Neural crest cell (in vitro differentiated cells): ENCODE measurements at places on chromosomes 7 and 10. TPM values are rescaled to one million over a fixed set of nuclear protein-coding genes. Genes with fewer than 3 reads are reported as not detected.

TFEC gene
- not detected in 2 replicates for total RNA-seq

FAM131B gene
- total RNA-seq, result 15.0 and 15.5 TPM in 2 replicates

OR2A42 gene
- total RNA-seq, result 0.14 TPM in 1 of 2 replicates, not detected in the other

DNA sequence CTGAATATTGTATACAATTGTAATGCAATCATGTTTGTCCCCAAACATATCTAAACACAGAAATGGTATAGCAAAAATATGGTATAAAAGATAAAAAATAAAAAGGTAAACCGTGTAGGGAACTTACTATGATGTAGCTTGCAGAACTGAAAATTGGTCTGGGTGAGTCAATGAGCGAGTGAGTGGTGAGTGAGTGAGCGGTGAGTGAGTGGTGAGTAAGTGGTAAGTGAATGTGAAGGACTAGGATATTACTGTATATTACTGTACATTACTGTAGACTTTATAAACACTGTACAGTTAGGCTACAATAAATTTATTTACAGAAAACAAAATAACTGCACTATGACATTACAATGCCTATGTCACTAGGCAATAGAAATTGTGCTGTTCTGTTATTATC is 1163.2 kb upstream of the SORCS1 start:
- no peaks in the 10 kb centered on the region for H3K27me3 ChIP-seq
- no peak overlapping the region for H3K27ac ChIP-seq
- no peak overlapping the region for H3K4me3 ChIP-seq
- DNase-seq, result no peak
- no peaks in the 10 kb centered on the region for H3K36me3 ChIP-seq
- H3K4me1 ChIP-seq, result no peaks in the 10 kb centered on the region

DNA sequence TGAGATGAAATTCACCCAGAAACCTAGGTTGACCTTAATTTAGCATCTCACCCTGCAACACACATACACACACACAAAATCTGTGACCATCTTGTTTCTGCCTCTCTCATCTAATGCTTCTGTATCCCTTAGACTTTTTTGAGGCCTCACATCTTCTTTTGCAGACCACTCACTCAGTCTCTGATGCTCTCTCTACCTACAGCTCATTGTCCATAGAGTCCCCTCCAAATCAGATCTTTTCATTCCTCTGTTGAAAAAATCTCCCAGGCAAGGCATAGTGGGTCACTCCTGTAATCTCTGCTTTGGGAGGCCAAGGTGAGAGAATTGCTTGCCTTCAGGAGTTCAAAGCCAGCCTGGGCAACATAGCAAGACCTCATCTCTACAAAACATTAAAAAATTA is 17.6 kb upstream of the PAX2 start:
- H3K4me3 ChIP-seq, result no peak overlapping the region
- no peak for DNase-seq
- no peak overlapping the region for H3K27ac ChIP-seq
- peaks cover 36% of the 10 kb centered on the region for H3K4me1 ChIP-seq
- no peaks in the 10 kb centered on the region for H3K36me3 ChIP-seq

GRCh38 chr7:128155100-128155740 is 85.9 kb upstream of the LEP start:
- peaks cover 70% of the 10 kb centered on the region for H3K27me3 ChIP-seq
- no peak overlapping the region for H3K4me3 ChIP-seq
- H3K4me1 ChIP-seq, result peaks cover 15% of the 10 kb centered on the region

- no peak overlapping the region for H3K27ac ChIP-seq
- no peaks in the 10 kb centered on the region for H3K27me3 ChIP-seq
- H3K36me3 ChIP-seq, result no peaks in the 10 kb centered on the region
- no peak overlapping the region for H3K4me3 ChIP-seq
Observed at GRCh38 chr10:88038268-88038667, 174.8 kb downstream of the PTEN start.

RASSF4 gene
- 16.4 and 18.6 TPM in 2 replicates for total RNA-seq

GALNT17 gene
- 10.4 and 11.0 TPM in 2 replicates for total RNA-seq

CACNB2 gene
- 2.1 and 2.2 TPM in 2 replicates for total RNA-seq

GRCh38 chr10:112711366-112711765 is 238.7 kb upstream of the TCF7L2 start:
- peaks cover 5% of the 10 kb centered on the region for H3K36me3 ChIP-seq
- no peaks in the 10 kb centered on the region for H3K27me3 ChIP-seq
- no peak overlapping the region for H3K4me3 ChIP-seq
- peaks cover 18% of the 10 kb centered on the region for H3K4me1 ChIP-seq

DNA sequence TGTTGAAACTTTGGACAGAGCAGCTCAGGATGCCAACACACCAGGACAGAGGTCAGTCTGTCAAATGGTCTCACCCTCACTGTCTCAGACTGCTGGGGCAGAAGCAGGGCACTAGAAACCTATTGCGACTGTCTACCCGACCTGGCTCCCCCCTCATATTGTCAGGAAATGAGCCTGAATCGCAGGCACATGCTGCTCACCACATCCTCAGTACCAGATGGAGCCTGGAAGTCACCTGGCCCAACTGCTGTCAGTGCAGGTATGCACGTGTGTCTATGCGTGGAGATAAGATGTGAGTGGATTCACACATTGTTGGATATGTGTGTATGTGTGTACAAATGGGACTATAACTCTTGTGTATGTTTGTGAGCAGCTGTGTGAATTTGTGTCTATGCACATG is 3.2 kb upstream of the CDHR1 start:
- no peak for DNase-seq
- no peaks in the 10 kb centered on the region for H3K36me3 ChIP-seq
- no peak overlapping the region for H3K27ac ChIP-seq
- H3K27me3 ChIP-seq, result peaks cover 19% of the 10 kb centered on the region

DNA sequence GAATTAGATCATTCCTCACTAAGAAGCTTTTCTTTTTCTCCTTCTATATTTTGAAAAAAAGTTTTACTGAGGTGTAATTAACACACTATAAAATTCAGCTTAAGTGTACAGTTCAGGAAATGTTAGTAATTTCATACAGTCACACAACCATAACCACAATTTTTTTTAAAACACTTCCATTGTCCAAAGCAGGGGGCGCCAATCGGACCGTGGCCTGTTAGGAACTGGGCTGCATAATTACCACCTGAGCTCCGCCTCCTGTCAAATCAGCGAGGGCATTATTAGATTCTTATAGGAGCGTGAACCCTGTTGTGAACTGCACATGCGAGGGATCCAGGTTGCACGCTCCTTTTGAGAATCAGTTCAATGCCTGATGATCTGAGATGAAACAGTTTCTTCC is 427.1 kb downstream of the TFEC start:
- H3K4me3 ChIP-seq, result no peak overlapping the region
- H3K27me3 ChIP-seq, result no peaks in the 10 kb centered on the region
- H3K36me3 ChIP-seq, result no peaks in the 10 kb centered on the region
- no peaks in the 10 kb centered on the region for H3K4me1 ChIP-seq

STEAP1B gene
- 9.5 and 10.8 TPM in 2 replicates for total RNA-seq

CCDC172 gene
- total RNA-seq, result not detected in 2 replicates

GRCh38 chr7:98348726-98349474 is 52.0 kb downstream of the BAIAP2L1 start:
- no peak for DNase-seq
- no peaks in the 10 kb centered on the region for H3K4me1 ChIP-seq

DNA sequence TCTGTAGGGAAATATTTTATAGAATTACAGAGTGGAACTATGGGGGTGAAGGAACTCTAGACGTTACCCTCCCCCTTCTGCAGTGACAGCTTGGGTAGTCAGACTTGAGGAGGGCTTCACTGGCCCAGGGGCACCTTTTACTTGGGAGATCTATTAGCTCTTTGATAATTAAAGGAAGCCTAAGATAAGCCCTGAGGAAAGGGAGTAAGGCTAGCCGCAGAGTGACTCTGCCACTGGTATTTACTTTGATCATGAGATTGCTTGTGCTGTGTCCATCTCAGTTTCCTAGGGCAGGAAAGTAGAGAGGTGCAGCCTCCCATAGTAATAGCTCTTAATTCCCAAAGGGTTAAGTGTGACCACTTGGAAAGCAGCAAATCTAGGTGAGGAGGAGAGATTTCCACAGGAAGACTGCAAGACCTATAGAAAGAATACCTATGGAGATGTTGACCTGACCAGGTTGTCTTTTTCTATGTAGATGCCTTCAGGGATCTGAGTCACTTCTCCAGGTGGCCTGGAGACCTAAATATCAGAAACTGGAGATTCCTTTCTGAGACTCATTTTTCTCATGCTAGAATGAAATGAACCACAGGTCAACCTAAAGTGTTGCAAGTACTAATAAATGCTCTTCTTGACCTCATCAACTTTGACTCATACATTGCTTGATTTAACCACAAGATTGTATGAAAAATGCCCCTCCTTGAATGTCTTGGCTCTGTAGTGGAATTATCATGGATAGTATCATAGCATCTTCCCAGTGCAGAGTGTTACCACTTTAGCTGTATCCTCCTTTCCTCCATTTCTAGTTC is 447.3 kb upstream of the GHITM start:
- H3K36me3 ChIP-seq, result no peaks in the 10 kb centered on the region
- H3K27me3 ChIP-seq, result no peaks in the 10 kb centered on the region
- DNase-seq, result no peak
- no peaks in the 10 kb centered on the region for H3K4me1 ChIP-seq
